ENCODE measurements at places on chromosomes 13 and 19.
A peak's percentile ranks its signal among the peaks of the same experiment; 100 is the strongest.

GRCh38 chr19:48051335-48052033 lies 7.6 kb upstream of the CABP5 start:
- no peak for DNase-seq

DNA sequence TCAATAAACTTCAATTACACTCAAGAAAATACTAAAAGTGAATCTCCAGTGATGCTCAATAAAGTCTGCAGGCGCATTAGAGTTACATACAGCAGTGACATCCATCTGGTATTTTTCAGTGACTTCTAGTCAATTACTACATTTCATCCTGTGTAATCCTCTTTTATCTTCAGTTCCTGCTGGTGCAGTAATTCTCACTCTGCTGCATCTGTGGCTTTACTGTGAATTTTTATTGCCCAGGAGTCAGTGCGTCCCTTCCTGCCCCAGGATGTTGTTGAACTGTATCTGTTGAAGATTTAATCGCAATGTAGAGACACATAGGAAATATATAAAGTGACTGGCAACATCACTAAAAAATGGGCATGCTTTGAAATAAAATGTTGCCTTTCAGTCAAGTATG lies 196.3 kb upstream of the TMTC4 start:
- DNase-seq, result no peak

DNA sequence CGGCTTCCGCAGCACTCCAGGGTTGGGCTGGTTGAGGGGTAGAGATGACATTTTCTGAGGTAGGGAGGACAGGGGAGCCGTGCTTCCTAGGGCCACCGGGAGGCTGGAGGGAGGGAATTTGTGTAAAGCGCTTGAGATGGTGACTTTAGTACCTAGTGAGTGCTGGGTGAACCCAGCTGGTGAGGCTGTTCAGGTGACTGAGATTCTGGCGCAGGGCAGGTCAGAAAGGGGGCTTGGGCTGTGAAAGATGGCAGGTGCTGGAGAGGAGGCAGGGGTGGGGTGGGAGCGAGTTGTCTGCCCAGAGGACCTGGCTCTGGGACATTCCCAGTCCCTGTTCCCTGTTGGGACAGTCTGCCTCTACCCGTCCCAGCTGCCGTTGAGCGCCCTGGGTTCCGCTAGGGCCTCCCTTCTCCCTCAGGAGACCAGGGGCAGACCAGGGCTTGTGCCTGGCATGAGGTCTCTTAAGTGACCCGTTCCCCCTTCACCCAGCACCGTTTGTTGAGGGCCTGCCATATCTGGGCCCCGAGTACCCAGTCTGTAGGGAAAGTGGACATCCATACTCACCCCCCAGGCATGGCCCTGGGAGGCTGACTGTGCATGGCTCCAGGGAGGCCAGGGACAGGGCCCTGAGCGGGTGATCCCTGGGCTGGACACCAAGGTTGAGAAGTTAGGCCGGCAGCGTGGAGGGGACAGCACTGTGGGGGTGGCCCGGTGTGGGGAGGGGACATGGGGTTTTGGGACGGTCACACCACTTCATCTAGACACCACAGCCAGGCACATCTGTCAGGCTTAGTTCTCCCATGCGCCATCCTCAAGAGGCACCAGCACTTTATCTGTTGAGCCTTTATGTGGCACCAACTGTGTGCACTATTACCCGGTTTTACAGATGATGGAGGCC lies 5.0 kb downstream of the PTOV1 start:
- DNase-seq, result no peak

GRCh38 chr13:103815619-103816018 lies 749.4 kb upstream of the SLC10A2 start:
- no peak for DNase-seq

GRCh38 chr13:32627793-32628192 lies 41.5 kb downstream of the PDS5B start:
- no peak for DNase-seq

DNA sequence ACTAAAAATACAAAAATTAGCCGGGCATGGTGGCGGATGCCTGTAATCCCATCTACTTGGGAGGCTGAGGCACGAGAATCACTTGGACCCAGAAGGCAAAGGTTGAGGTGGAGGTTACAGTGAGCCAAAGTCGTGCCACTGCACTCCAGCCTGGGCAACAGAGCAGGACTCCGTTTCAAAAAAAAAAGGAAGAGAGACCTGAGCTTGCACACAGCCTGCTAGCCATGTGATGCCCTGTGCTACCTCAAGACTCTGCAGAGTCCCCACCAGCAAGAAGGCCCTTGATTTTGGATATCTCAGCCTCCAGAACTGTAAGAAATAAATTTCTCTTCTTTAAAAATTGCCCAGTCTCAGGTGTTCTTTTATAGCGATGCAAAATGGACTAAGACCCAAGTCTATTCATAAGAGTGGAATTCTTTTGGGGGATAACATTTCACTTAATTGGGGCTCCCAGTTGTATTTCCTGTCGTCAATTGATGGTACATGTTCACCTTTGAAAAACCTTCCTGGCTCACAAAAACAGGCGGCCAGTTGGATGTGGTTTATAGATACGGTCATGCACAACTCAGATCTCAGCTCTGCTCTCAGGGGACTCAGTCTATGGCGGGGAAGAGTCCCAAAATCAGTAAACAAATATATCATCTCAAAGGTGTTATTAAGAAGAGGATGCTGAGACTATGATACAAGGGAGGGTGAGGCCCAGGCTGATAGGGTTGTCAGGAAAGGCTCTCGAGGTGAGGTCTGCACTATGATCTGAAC lies 2.4 kb upstream of the CHERP start:
- DNase-seq, result no peak

GRCh38 chr13:27349458-27349857 lies 75.0 kb upstream of the GTF3A start:
- DNase-seq, result no peak

DNA sequence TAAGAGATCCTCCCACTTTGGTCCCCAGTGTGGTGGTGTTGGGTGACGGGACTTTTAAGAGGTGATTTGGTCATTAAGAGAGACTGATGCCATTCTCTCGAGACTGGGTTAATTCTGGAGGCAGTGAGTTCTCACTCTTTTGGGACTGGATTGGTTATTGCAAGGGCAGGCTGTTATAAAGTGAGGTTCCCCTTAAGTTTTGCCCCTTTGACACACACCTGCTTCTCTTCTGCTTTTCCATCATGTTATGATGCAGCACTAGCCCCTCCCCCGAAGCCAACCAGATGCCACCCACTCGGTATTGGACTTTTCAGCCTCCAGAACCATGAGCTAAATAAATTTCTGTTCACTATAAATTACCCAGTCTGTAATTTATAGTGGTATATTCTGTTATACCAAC lies 16.3 kb upstream of the GRAMD1A start:
- no peak for DNase-seq

DNA sequence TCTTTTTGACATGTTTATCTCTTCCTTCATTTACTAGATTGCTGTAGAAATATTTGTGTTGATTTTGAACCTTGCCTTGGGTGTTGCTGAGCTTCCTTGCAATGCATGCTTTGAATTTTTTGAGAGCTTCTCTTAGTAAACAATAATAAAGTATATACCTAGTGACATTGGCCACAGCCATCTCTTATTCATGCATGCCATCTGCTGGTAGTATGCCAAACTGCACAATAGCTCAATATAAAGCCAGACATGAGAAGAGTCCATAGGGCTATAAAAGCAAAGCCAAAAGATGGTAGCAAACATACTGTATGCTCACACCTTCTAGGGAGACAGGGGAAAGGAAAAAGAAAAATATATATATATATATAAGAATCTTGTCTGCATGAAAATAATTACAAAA lies 18.9 kb upstream of the ZSCAN5A start:
- DNase-seq, result peak; percentile 48

- DNase-seq, result no peak
These were observed 16.6 kb downstream of the HNRNPM start for GRCh38 chr19:8461376-8461775.

DNA sequence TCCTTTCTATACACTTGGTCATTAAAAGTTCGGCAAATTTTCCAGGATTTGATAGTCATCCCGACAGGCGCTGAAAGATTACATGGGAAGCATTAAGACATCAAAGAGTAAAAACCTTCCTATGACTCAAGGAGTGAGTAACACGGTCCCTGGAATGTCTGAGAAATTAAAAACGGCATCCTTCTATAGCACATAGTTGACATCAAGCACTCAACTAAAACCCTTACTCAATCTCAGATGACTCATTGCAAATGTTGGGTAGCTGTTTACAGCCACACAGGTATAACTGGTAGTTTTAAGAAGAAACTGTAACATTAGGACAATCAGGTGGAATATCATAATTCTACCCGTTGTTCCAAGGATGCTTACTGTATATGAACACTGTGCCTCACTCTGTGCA lies 6.4 kb upstream of the LGALS13 start:
- no peak for DNase-seq

- DNase-seq, result no peak
These were observed 374.5 kb downstream of the KCNRG start for GRCh38 chr13:50389726-50390125.

DNA sequence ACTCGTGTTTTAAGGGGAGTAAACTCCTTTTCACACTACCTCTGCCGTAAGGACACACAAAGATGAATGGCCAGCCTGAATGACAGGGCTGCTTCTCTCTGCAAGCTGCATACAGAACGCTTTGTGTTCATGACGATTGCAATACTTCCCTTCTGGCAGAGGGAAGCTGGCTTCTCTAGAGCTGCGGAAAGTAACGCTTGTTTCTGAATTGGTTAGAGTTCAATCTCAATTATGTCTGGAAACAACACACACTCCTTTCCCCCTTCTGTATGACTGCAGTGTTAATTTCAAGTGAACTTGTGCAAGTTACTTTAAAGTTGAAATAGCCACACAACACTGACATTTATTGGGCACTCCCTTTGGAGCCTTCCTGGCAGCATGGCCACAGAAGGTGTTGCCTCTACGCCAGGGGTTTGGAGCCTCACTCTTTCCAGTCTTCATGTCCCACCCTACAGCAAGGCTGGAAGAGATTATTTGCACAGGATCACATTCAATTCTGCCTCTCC lies 242.6 kb downstream of the NDFIP2 start:
- no peak for DNase-seq

- DNase-seq, result no peak
These were observed 1.2 kb upstream of the NALCN start for GRCh38 chr13:101417501-101417900.

- no peak for DNase-seq
These were observed 2.0 kb upstream of the ZDHHC20 start for GRCh38 chr13:21461131-21461530.

- no peak for DNase-seq
These were observed 9.0 kb downstream of the FPR3 start for GRCh38 chr19:51803967-51804366.

- no peak for DNase-seq
These were observed 254.2 kb downstream of the ITGBL1 start for GRCh38 chr13:101706651-101707050.

GRCh38 chr13:110799246-110800236 lies 86.0 kb downstream of the ING1 start:
- DNase-seq, result no peak

GRCh38 chr13:40330950-40331349 lies 335.5 kb downstream of the FOXO1 start:
- DNase-seq, result no peak

- no peak for DNase-seq
These were observed 484.0 kb downstream of the MYO16 start for GRCh38 chr13:109113427-109113826.

DNA sequence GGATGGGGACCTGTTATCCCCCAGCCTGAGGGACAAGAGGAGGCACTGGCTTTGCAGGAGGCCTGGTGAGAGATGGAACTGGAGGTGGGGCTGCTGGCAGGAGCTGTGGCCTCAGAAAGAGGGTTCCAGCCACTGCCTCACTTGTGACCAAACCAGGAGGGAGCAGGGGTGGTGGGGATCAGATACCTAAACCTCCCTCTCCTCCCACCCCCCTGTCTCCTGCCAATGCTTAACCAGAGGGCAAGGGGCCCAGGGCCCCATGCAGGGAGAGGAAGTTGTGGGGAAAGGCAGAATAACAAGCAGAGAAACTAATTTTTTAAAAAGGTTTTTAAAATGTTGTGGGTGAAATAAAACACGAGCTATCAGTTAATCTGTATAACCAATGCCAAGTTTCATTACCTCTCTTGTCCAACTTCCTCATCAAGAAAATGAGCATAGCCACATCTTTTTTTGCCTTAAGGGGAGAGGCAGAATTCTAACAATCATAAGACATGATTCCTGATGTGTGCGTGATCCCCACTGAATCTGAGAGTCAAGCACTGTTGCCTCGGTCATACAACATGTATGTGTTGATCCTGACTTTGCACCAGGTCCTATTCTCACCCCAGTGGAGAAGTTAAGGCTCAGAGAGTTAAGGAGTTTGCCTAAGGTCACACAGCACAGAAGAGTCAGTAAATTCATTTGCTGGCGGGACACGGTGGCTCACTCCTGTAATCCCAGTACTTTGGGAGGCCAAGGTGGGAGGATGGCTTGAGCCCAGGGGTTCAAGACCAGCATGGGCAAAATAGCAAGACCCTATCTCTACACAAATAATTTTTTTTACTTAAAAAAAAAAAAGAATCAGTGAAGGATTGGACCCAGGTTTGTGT lies 12.9 kb downstream of the FXYD5 start:
- no peak for DNase-seq

GRCh38 chr19:33440682-33441081 lies 67.2 kb downstream of the CEBPG start:
- no peak for DNase-seq

DNA sequence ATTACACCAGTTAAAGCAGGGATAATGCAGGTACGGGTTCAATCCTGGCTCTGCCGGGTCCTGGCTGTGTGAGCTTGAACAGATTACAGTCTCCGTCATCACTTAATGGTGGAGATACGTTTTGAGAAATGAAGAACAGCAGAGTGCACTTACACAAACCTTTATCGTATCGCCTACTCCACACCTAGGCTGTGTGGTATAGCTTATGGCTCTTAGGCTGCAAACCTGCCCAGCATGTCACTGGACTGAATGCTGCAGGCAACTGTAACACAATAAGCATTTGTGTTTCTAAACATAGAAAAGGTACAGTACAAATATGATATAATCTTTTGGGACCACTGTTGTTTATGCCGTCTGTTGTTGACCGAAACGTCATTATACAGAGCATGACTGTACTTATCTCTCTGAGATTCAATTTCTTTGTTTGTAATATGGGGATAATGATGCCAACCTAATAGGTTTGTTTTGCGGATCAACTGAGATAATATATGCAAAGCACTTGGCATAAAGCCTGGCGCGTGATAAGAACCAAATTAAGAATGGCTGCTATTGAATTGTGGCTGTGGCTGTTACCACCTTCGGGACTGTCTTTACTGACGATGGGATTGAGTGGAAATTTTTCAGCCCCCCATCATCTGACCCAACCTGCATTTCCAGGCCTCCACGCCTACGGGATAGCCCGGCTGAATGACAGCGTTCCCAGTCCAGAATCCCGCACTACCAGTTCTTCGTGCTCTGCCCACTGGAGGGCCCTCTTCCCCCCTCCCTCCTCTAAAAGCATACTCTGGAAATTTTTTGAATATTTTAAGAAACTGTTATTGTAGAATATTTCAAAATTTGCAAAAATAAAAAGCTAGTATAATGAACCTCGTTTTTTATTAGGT lies 11.2 kb downstream of the KRTDAP start:
- DNase-seq, result no peak

- DNase-seq, result no peak
These were observed at the start of gene ALOX5AP for GRCh38 chr13:30735025-30735871. ALOX5AP (plus strand) TSS chr13:30735543; CDS start chr13:30735606, 63 bp downstream.

Measured in neural progenitor cell (in vitro differentiated cells).